Mesothelial cell of epicardium (in vitro differentiated cells): ENCODE measurements at places on chromosomes 7 and 10. TPM values are rescaled to one million over a fixed set of nuclear protein-coding genes. Genes with fewer than 3 reads are reported as not detected.
A peak's percentile ranks its signal among the peaks of the same experiment; 100 is the strongest.

VIPR2 gene
- 0.04 to 0.20 TPM (median 0.14 TPM) in 3 replicates for total RNA-seq

GRCh38 chr7:12716722-12717121, 29.3 kb downstream of the ARL4A start:
- no peak for DNase-seq

GRCh38 chr10:120980279-120981255, 129.4 kb downstream of the WDR11 start:
- no peak for DNase-seq

GRCh38 chr10:124436191-124436638, 13.6 kb downstream of the NKX1-2 start:
- DNase-seq = no peak

PDGFA gene
- 74.0 to 78.8 TPM (median 75.3 TPM) in 3 replicates for total RNA-seq

GRCh38 chr10:79946271-79947082, 2.4 kb downstream of the SFTPD start:
- DNase-seq = no peak

AS3MT gene
- 8.7 to 12.8 TPM (median 8.7 TPM) in 3 replicates for total RNA-seq

GRCh38 chr10:101085846-101086245, 24.1 kb downstream of the KAZALD1 start:
- no peak for DNase-seq

DNA sequence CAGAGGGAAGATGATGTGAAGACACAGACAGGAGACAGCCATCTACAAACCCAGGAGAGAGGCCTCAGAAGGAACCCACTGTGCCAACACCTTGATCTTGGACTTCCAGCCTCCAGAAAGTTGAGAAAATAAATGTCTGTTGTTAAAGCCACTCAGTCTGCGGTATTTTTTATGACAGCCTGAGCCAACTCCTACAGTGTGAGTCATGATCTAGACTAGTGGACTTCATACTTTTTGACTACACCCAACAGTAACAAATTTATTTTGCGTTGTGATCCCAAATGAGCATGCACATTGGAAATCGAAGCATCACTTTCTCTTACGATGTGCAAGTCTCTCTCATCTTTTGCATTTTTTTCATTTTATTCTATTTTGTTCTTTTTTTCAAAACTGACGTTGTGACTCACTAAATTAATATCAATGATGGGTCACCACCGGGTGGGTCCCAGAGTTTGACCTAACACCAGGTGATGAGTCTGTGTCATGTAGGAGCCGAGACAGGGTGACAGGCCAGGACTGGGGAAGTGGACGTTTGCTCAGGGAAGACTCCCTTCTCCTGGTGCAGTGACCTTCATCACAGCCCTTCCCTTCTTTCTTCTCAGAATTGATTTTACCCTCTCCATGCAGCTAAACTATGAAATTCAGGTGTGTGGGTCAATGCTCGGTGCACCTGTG, 28.9 kb downstream of the PHYH start:
- no peak for DNase-seq

- DNase-seq = no peak
These were observed 80.0 kb downstream of the NRCAM start for GRCh38 chr7:108376206-108376605.

HSPB1 gene
- total RNA-seq = 235 to 241 TPM (median 239 TPM) in 3 replicates

- peak; percentile 30 for DNase-seq
These were observed 44.2 kb downstream of the DRGX start for GRCh38 chr10:49351669-49352068.

GRCh38 chr7:152661479-152661878, 14.5 kb downstream of the XRCC2 start:
- DNase-seq = no peak

DNA sequence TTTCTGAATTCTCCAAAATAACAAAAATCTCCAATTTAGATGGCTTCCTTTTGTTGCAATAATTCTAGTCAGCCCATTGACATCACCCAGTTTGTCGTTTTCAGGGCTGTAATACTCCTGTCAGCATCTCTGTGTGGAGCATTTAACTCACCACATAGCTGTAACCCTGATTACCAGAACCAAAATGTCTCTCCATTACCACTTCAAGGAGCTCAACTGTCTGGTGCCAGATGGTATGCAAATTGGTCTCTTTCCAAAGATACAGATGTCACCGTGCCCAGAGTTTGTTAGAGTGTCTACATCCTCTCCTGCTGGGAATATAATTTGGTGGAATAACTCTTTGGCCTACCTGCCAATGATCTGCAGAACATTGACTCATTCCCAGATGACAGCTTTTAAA, 350.3 kb upstream of the POT1 start:
- DNase-seq = no peak

ZNF488 gene
- 0.96 to 1.4 TPM (median 0.99 TPM) in 3 replicates for total RNA-seq

DNA sequence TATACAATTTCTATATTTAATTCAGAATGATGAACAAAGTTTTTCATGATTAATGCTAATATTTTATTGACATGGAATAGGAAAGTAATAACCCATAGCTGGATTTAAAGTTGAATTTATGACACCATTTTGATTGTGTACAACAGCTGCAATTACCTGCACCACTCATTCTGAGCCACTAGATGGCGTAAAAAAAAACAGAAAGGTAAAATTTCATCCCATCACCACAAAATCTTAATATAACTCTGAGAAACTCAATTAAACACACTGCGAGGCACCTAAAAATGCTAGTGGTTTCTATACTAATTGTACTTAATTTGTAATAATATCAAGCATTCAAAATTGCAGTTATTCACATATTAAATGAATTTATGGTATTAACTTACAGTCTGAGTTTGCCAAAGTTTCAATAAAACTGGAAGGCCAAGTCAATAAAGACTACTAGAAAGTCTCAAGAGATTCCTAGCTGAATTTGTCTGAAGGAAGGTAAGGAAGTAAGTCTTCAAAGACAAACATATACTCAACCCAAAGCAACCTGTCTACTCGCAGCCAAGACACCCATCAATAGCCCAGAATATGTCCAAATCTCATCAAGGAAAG, 182.5 kb downstream of the SKAP2 start:
- no peak for DNase-seq

DNA sequence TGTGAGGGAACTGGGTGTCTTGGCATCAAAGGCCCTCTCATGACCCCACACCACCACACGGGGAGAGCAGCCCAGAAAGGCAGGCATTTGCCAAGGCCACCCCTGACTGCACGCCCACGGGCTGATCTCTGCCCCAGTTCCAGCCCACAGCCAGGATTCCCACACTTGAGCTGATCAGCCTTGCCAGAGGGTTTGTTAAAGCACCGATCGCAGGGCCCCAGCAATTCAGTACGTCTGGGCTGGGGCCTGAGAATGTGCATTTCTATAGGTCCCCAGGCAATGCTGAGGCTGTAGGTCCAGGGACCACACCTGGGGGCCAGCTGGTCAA, 103.9 kb downstream of the TNS3 start:
- no peak for DNase-seq

GRCh38 chr7:123184271-123184670, 15.5 kb downstream of the SLC13A1 start:
- DNase-seq = no peak

GRCh38 chr7:434891-435629, 84.6 kb downstream of the PDGFA start:
- no peak for DNase-seq

BEND7 gene
- total RNA-seq = 37.9 to 40.7 TPM (median 38.2 TPM) in 3 replicates

SEC61G gene
- 106 to 110 TPM (median 107 TPM) in 3 replicates for total RNA-seq

DNA sequence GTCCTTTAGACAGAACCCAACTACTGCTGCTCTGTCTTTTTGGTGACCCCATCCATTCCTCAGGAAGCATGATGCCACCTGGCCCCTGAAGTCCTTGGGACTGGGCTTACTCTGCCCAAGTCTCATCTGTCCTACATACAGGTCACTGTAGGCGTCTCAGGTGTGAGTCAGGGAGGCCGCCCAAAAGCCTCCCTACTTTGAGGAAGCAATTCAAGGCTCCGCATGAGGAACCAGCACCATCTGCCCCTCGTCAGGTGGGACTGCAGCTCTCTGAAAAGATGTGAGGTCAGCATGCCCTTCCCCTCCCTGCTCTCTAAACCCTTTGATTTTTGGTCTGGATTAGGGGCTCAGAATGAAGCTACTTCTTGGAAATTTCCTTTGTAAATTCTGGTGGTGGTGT, 354.8 kb downstream of the CXCL12 start:
- no peak for DNase-seq

GRCh38 chr7:29748286-29749099, 57.8 kb upstream of the WIPF3 start:
- no peak for DNase-seq

HOXA9 gene
- 10.8 to 14.5 TPM (median 13.2 TPM) in 3 replicates for total RNA-seq

- peak; percentile 76 for DNase-seq
These were observed 90.1 kb upstream of the NFE2L3 start for GRCh38 chr7:26061678-26062603.

- DNase-seq = no peak
These were observed 80.1 kb upstream of the EMX2 start for GRCh38 chr10:117462424-117462792.

C10orf62 gene
- total RNA-seq = not detected in 3 replicates

GRCh38 chr10:29670761-29671160, 36.0 kb upstream of the SVIL start:
- no peak for DNase-seq

STRIP2 gene
- 1.8 to 1.9 TPM (median 1.9 TPM) in 3 replicates for total RNA-seq
